Regular cardiac myocyte (primary cell): ENCODE measurements at places on chromosomes 1 and 21. TPM values are rescaled to one million over a fixed set of nuclear protein-coding genes. Genes with fewer than 3 reads are reported as not detected.

STYXL2 gene
- not detected in 2 replicates for total RNA-seq

PSMB4 gene
- total RNA-seq = 311 and 442 TPM in 2 replicates

PTPN22 gene
- total RNA-seq = 2.1 and 3.1 TPM in 2 replicates

C1orf21 gene
- total RNA-seq = 21.7 and 29.9 TPM in 2 replicates

SPRR2B gene
- not detected in 2 replicates for total RNA-seq

STIL gene
- 4.2 and 13.0 TPM in 2 replicates for total RNA-seq

CR1L gene
- total RNA-seq = not detected in 2 replicates

SLC25A34 gene
- 0.28 and 0.38 TPM in 2 replicates for total RNA-seq

RNF186 gene
- not detected in 2 replicates for total RNA-seq

TFF2 gene
- total RNA-seq = not detected in 2 replicates

OR2T8 gene
- total RNA-seq = under 0.01 TPM in 1 of 2 replicates, not detected in the other

NUF2 gene
- total RNA-seq = 2.3 and 32.4 TPM in 2 replicates

S100A1 gene
- not detected in 2 replicates for total RNA-seq

C4BPA gene
- total RNA-seq = not detected in 2 replicates

PEAR1 gene
- 4.5 and 9.2 TPM in 2 replicates for total RNA-seq

NECAP2 gene
- 80.6 and 85.1 TPM in 2 replicates for total RNA-seq

LCE3D gene
- total RNA-seq = not detected in 2 replicates

GJA4 gene
- total RNA-seq = 0.58 and 0.85 TPM in 2 replicates

BMP8B gene
- not detected in 2 replicates for total RNA-seq

ZBTB18 gene
- total RNA-seq = 17.4 and 21.4 TPM in 2 replicates

NES gene
- total RNA-seq = 49.6 and 145 TPM in 2 replicates
